ENCODE measurements at places on chromosomes 6 and 20.

DNA sequence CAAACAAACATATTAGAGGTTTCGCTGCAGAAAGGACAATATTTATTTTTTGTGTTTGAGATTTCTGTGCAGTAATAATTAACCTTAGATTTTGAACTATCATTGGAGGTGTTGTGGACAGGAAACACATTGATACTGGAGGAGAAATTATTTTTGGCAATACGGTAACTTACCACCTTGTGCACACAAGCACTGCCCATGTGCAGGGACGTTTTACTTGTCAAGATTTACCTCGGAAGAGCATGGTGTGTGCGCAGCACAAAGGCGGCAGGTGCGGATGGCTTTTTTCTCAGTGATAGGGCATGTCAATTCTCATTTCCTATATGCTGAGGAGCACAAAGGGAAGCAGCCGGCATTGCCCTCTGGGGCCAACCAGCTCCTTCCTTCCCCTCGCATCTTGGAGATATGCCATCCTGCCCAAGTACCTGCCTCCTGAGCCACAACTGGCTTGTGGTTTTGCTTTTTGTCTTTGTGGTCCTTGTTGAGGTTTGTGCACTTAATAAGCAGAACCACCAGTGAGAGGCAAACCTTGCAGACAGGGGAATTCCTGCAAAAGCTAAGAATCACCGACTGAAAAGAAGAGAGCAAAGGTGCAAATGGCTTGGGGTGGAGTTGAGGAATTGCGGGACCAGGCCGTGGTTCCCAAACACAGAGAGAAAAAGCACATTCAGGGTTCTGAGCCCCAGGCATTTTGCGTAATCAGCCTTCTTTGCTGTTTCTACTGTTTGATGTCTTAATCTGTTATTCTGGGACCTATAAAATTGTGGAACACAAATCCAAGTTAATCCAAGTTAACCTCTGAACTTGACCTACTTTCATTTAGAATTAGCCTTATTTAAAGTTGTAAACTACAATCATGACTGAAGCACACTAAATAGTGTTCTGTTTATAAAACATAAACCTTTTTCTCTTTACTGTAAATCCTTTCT, 21.9 kb downstream of the SAMD5 start:
- no peak for DNase-seq

DNA sequence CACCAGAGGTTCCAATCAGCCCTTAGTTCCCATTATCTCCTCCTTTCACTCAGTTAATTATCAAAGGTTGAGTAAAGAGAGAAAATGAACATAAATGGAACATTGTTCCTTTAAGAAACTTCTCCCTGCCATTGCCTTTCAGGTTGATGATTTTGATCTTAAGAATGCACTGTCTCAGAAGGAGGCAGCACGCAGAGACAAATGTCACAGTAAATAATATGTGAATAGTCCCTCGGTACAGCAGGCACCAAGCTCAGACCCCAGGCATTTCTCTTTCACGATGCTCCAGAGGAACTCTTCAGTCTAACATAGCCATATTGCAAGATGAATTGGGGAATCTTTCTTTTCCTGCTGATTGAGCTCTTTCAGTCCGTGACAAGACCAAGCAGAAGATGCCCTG, 435.3 kb upstream of the SPTLC3 start:
- no peak for DNase-seq

GRCh38 chr6:151391471-151392413, at the start of gene ZBTB2:
Gene ZBTB2, minus strand, starts transcription at chr6:151391559. Its CDS starts 17,922 bp downstream, at chr6:151373637.
- no peak for DNase-seq

GRCh38 chr6:66403966-66404365, 696.9 kb upstream of the EYS start:
- DNase-seq: no peak

- DNase-seq: no peak
These were observed 17.5 kb downstream of the MRPS18A start for GRCh38 chr6:43669922-43670622.

- DNase-seq: no peak
These were observed 67.3 kb upstream of the E2F3 start for GRCh38 chr6:20334334-20334733.

DNA sequence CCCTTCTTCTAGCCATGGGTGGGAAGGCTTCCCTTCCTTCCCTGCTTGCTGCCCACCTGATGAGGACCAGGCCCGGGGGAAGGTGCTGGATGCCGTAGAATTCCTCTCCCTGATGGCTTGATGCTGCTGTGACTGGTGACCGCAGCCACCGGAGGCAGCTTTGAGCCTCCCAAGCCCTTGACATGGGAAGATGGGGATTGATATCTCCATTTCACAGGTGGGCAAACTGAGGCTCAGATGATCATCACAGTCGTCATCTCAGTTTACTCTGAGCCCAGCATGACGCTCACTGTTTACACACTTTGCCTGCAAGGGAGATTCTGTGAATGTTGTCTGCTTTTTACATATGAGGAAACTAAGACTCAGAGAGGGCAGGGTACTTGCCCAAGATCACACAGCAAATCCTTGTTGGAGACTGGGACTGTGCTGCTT, 43.9 kb downstream of the SRC start:
- no peak for DNase-seq

GRCh38 chr20:35276408-35276807, 1.5 kb downstream of the MMP24OS start:
- DNase-seq: no peak

DNA sequence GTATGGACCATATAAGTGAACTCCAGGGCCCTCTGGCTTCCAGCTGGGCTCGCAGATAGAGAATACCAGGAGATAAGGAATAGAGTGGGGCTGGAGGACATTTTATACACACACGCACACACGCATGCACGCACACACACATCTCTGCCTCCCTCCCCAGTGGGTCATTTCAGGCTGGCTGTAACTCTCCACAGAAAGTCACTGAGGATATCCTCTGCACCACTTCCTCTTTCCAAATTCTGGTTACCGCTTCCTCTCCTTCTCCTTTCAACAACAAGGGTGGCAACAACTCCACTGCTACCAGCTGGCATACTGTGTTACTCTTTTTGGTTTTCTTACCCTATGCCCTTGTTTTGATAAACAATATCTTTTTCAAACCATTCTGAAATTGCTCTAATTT, 280.2 kb downstream of the COL12A1 start:
- DNase-seq: no peak

DNA sequence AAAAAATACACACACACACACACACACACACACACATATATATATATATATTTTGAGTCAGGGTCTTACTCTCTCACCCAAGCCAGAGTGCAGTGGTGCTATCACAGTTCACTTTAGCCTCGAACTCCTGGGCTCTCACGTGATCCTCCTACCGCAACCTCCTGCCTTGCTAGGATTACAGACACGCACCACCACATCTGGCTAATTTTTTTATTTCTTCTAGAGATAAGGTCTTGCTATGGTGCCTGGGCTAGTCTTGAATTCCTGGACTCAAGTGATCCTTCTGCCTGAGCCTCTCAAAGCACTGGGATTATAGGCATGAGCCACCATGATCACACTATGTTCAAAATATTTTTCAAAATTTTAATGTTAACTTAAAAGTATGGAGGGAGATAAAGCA, 43.5 kb downstream of the NUP153 start:
- no peak for DNase-seq

DNA sequence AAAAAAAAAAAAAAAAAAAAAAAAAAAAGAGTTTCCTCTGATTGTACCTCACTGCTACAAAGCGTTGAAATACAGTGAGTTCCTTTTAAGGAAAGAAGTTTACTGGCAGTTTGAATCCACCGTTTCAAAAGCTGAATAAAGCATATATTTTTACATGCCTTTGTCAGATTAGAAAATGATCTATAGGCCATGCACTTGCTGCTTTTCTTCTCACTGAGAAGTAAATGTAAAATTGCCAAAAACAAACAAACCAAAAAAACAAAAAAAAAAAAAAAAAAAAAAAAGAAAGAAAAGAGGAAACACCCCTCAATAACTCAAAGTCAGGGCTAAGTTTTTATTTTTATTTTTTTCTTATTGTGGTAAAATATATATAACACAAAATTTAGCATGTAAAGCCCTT, 81.9 kb downstream of the LYRM4 start:
- DNase-seq: no peak

DNA sequence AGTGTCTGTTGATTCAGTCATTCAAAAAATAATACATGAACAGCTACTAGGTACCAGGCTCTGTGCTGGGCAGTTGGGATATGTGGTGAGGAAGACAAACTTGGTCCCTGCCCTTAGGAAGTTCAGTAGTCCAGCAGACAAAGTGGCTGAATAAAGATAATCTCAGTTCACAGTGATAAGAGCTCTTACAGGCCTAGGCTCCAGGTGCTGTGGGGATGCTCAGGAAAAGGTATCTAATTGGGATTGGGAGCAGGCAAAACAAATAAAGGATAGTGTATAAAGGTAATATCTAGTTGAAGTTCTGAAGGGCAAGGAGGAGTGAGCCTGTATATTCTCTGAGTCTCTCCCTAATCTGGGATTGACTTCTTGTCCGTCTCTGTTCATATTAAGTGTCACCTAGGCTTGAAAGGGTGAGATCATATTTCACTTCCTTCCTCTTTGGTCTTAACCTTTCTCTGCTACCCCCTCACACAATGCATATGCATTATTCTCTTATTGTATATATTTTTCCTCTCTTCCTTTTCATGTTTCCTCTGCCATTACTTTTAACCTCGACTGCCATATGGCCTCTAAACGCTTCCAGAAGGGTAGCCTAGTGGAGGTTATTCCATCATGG, 13.5 kb downstream of the PTPN1 start:
- no peak for DNase-seq

DNA sequence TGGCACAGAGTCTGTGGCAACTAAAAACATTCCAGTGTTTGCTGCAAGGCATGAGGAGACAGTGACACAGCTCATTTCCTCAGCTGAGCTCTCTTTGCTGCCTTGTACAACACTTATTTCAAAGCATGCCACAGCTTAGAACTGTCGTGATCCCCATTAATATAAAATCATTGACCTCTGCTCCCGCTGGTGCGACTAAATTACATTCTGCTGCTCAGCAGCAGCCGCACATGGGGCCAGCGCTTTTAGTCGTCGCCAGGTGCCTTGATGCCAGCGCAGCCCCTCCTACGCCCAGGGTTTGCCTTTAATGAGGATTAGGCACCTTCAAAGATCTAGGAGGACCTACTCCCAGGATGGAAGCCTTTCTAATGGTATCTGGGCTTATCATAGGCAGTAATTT, 717.9 kb upstream of the POU3F2 start:
- no peak for DNase-seq

DNA sequence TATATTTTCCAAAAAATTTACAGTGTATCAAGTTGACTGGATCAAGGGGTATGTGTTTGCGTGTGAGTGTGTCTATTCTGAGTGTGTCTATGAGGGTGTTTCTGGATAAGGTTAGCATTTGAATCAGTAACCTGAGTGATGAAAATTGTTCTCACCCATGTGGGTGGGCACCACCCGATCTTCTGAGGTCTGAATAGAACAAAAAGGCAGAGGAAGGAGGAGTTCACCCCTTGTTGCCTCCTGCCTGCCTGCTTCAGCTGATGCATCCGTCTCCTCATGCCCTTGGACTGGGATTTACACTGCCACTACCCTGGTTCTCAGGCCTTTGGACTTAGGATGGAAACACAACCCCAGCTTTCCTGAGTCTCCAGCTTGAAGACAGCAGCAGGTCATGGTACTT, 13.7 kb upstream of the PRND start:
- DNase-seq: no peak

- DNase-seq: no peak
These were observed 150.4 kb downstream of the CFAP61 start for GRCh38 chr20:20202768-20203167.

DNA sequence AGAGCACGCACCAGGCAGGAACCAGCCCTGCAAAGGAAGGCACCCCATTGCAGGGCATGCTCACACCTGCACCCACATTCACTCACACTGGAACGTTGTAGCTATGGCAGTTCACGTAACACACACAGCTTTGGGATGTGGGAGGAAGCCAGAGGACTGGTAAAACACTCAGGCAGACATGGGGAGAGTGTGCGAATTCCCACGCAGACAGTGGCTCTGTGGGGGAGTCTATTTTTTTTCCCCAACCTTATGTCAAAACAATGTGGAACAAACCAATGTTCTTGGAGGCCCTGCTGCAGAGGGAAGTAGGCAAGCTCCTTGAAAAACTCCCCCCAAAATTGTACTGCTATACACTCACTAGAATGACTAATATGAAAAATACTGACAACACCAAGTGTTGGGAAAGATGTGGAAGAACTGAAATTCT, 91.0 kb downstream of the PPP1R14C start:
- DNase-seq: no peak

DNA sequence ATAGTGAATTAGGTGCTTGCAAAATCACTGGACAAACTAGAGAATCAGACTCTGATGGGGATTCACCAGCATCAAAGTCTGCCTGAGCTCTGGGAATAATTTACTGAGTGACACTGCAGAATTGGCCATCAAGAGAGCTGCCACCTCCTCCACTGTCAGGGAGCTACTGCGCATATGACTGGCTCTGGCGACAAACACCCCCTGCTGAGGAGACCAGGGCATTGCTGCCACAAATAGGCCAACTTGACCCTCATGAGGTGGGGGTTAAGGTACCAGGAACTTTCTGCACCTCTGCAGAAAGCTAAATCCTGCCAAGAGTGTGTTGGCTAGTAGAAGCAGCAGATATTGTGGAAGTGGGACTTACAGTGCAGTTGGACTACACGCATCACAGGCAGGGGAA, 88.0 kb downstream of the CDS2 start:
- no peak for DNase-seq

DNA sequence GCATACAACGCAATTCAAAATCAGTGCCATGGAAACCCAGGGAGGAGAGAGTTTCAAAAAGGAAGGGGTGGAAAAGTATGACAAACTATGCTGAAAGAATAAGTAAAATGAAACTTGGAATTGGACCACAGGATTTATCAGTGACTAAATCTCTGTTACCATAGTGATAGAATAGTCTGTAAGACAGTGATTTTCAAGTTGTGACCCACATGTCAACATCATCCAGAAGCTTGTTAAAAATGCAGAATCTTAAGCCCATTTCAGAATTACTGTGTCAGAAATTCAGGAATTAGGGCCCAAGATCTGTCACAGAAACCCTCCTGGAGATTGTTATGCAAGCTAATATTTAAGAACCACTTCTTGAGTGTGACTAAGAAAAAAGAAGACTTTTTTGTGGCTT, 417.7 kb upstream of the JAG1 start:
- DNase-seq: no peak

- DNase-seq: no peak
These were observed 2.8 kb downstream of the CMTR1 start for GRCh38 chr6:37435816-37436215.

GRCh38 chr20:22473293-22473692, 111.1 kb downstream of the FOXA2 start:
- DNase-seq: no peak

DNA sequence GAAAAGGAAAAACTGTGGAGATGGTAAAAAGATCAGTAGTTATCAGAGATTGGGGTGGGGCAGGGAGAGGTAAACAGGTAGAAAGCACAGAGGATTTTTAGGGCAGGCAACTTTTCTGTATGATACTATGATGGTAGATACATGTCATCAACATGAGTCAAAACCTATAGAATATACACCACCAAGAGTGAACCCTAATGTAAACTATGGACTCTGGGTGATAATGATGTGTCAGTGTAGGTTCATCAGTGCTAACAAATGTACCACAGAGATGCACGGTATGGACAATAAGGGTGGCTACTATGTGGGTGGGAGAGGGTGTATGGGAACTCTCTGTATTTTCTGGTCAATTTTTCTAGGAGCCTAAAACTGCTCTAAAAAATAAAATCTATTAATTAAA, 18.5 kb downstream of the PACSIN1 start:
- no peak for DNase-seq

GRCh38 chr6:129609635-129610034, 100.3 kb downstream of the ARHGAP18 start:
- no peak for DNase-seq

- DNase-seq: no peak
These were observed 1.1 kb downstream of the SAPCD1 start for GRCh38 chr6:31763619-31763940.

- DNase-seq: no peak
These were observed 735.6 kb downstream of the RFPL4B start for GRCh38 chr6:113082745-113083144.

All from NCI-H1694 (cell line).